Cerebellum (tissue), 4 donors: ENCODE measurements at places on chromosomes 1 and 21.

DNA sequence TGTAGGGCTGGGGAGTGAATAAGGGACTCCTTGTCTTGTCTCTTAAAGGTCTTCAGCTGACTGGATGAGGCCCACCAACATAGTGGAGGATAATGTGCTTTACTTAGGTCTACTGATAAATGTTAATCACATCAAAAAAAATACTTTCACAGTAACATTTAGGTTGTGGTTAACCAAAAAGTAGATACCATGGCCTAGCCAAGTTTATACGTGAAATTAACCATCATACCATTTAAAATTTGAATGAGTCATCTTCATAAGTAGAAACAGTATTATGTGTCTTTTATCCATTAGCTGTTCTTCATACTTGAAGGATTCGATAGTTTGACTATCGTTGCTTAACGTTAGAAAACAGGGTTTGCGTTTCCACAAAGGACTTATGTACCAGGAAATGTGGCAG lies 80.9 kb downstream of the MTR start:
- DNase-seq = no peak

DNA sequence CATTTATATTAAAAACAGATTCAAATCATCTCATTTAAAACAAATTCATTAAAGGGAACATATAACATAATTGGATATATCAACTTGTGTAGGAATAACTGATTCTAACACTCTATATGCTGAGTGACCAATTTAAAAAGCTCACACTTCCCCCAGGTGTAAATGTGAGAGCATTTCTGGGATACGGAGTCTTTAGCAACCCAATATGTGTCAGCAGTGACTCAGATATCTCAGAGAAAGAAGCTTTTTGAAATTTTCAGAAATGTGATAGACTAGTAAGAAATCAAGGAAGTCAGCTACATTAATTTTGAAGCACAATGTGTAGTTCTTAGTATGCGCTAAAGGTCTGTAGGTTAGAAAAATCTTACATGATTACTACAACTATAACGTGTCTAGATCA lies 87.9 kb upstream of the SERTAD4 start:
- DNase-seq = no peak

DNA sequence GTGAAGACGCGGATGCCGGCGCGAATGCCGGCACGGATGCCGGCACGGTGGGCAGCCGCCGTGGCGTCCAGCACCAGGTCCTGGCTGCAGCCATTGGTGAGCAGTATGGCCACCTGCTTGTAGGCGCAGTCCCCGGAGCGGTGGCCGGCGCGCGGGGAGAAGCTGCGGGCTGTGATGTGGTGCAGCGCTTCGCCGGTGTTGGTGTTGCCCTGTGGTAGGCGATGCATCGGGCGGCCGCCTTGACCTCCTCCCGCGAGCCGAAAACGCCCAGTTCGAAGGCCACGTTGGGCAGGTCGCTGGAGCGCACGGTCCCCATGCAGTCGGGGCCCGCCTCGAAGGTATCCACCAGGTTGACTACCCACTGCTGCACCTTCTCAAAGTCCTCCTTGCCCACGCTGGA lies 120.2 kb downstream of the NR5A2 start:
- DNase-seq = no peak

DNA sequence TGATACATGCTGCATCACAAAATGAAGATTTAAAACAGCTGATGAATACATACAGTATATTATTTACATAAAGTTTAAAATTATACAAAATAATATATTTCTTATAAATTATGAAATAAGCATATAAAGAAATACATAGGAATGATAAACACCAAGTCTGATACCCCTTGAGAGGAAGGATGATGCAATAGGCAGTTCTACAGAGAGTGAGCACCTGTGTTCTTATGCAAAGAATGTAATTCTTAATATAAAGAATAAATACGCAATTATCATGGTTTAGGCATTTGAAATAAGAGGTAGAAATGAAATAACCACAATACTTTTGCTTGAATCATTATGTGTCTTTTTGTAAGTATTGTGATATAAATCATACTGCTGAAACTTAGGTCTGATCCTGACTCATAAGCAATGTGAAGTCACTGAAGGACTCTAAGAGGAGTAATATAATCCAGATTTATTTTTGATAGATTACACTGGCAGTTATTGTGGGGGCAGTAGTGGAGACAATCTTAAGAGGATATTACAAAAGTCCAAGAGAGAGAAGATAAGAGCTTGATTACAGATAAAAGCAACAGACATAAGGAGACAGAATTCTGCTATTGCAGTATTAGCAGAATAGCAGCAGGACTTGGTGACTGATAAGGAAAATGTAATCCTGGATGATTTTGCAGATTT lies 39.0 kb downstream of the TTLL7 start:
- DNase-seq = no peak

DNA sequence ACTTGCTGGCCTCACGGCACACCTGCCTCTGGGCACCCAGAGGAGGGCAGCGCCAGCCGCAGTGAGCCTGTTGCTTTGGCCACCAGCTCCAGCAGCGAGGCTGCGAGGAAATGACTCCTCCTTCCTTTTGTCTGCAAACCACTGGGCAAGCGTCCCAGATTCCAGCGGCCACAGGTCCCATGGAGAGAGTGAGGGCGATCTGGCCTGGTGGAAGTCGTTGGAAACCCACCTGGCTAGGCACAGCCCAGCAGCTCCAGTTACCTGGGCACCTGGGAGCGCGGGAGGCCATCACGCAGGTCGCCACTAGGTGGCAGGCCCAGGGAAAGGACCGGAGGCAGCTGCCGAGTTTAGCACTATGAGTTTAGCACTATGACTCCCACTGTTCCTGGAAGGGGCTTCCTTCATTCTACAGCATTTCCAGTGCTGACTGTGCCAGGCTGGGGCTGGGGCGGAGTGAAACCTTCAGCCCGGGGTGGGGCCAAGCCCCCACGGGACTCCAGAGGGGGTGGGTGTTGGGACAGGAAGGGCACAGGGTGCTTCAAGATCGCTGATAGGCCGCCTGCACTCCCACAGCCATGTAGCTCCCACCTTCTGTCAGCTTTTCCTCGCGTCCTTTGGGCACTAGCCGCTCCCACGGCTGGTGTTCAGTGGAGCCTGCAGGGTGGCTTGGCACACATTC lies 1.1 kb upstream of the ESPN start:
- DNase-seq = peak; percentile 70
